ENCODE measurements at places on chromosomes 1 and 21.

- no peak for DNase-seq
Measured at GRCh38 chr1:2859219-2859880, 57.9 kb upstream of the TTC34 start.

GRCh38 chr1:91884459-91885212 lies 1.3 kb downstream of the TGFBR3 start:
- no peak for DNase-seq

DNA sequence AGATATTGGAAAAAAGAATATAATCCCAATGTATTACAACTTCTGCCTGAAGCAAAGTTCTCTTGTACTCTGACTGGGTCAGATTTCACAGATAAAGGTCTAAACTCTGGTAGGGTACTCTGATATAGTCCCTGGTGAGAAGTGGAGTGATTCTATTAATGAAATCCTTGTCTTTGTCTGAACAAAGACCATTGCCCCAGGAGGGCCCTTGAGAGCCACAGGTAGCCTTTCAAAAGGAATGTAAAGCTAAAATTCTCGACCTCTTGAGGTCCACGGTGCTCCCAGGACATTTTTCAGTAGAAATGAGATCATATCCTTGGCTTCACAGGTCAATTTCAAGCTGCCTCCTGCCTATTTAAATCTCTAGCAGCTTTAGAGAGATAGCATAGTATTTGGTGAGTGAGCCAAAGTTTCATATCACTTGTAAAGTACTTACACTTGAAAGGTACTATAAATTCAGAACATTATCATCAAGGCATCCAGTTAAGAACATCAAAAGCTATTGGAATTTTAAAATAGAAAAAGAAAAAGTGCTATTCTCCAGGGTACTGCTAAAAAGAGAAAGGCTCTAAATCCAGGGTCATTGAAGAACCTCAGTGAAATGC lies 10.1 kb downstream of the TNNI3K start:
- no peak for DNase-seq

DNA sequence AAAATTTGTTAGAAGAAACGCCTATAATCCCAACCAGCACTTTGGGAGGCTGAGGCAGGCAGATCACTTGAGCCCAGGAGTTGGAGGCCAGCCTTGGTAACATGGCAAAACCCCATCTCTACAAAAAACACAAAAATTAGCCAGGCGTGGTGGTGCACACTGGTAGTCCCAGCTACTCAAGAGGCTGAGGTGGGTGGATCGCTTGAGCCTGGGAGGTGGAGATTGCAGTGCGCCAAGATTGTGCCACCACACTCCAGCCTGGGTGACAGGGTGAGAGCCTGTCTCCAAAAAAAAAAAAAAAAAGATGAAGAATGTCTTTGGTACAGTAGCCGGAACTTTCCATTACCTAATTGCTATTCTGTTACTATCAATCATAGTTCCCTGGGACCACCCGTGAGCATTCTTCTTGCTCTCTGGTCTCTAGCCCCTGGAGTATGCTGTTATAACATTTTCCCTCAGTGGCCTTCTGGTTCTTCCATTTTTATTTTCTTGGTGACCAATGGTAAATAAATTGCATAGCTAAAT lies 43.4 kb downstream of the WASF2 start:
- no peak for DNase-seq

- DNase-seq = no peak
Measured at GRCh38 chr1:37741130-37741529, 23.8 kb downstream of the EPHA10 start.

GRCh38 chr1:201647094-201647493 lies 108.2 kb downstream of the NAV1 start:
- DNase-seq = no peak

GRCh38 chr1:210698661-210699060 lies 370.0 kb downstream of the HHAT start:
- DNase-seq = no peak

GRCh38 chr1:3551290-3551678 lies 60.0 kb downstream of the MEGF6 start:
- DNase-seq = no peak

GRCh38 chr1:37410815-37411214 lies 63.6 kb upstream of the ZC3H12A start:
- no peak for DNase-seq

- DNase-seq = no peak
Measured at GRCh38 chr1:81754424-81754823, 46.3 kb upstream of the ADGRL2 start.

DNA sequence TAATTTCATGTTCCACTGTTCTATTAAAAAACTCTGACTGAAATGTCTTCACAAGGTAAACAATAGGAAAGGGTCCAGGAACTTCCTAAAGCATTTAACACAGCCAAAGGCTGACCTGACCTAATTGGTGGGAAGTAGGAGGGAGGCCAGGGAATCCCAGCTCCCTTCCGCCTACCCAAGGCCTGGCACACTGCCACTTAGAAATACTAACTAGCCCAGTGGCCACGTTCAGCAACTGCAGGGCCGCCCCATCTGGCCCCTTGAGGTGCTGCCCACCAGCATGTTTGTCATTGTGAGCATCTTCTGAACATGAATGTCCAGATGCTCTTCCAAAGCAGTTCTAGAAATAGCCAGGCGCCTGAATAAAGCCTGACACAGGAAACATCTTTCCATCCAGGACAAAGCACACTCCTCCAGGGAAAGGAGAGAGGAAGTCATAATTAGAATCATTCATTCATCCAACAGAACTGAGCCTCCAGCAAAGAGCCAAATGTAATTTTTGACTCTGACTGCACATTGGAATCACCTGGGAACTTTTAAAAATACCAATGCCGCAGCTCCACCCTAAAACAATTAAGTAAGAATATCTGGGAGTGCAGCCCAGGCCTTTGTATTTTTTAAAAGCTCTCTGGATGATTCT lies 44.6 kb upstream of the BCL9 start:
- DNase-seq = peak; percentile 24

GRCh38 chr1:30184393-30185141 lies 538.8 kb downstream of the MATN1 start:
- DNase-seq = no peak

- no peak for DNase-seq
Measured at GRCh38 chr1:91683598-91683951, 182.9 kb downstream of the CDC7 start.

GRCh38 chr21:29808153-29808552 lies 131.6 kb downstream of the GRIK1 start:
- DNase-seq = no peak

GRCh38 chr21:38984982-38985567 lies 179.3 kb downstream of the ETS2 start:
- no peak for DNase-seq

DNA sequence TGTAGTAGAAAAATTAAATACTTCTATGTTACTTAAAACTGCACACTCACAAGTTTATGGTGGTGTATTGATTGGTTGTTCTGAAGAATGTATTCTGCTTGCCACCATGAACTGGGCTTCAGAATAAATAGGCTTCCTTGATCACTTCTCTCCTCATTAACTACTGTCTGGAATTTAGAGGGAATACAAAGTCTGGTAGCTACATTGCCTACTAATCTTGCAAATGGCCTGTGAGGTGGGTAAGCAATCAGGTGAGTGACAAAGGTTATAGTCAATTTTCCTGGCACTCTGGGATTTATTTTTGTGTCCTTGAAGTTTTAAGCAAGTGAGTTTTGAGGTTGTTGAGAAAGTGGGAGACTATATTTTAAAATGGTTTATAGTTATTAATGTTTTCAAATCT lies 101.8 kb downstream of the ROR1 start:
- no peak for DNase-seq

GRCh38 chr1:18429654-18430053 lies 51.1 kb upstream of the KLHDC7A start:
- no peak for DNase-seq

GRCh38 chr21:15282665-15283064 lies 217.9 kb upstream of the NRIP1 start:
- DNase-seq = no peak

DNA sequence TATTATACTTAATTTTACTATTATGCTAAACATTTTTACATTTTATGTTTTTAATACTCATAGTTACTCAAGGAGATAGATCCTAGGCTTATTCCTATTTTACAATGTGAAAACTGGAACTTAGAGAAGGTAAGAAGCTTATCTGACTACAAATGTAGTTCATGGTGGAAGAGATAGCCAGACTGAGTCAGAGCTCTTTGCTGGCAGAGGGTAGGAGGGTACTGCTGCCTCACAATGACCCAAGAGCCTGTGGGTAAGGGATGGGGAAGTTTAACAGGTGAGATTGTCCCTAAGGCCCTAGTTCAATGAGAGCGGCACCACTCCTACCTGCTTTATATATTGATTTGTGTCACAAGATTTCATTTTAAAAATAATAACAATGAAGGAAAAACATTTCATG lies 34.1 kb upstream of the NEK7 start:
- DNase-seq = no peak

DNA sequence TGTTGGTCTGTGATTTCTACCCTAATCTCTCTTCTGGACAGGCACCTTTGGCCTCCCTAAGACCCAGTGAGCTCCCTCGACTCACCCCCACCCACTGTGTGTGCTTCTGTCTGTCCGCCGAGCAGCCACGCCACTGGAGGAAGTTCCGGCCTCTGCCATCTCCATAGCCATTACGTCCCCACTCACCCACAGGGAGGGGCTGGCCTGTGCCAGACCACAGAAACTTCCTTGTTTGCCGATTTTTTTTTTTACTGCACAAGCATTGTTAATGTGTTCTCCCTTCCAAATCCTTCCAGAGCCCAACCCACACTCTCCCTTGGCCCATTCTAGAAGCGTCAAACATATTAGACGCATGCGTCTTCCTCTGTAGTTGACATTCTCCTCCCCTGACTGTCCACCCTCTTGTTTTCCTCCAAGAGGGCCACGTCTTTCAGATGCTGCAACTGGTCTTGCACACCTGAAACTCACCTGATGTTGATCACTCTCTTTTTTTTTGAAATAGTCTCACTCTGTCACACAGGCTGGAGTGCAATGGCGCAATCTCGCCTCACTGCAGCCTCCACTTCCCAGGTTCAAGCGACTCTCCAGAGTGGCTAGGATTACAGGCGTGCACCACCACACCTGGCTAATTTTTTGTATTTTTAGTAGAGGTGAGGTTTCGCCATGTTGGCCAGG lies 72.3 kb downstream of the EVA1C start:
- no peak for DNase-seq

DNA sequence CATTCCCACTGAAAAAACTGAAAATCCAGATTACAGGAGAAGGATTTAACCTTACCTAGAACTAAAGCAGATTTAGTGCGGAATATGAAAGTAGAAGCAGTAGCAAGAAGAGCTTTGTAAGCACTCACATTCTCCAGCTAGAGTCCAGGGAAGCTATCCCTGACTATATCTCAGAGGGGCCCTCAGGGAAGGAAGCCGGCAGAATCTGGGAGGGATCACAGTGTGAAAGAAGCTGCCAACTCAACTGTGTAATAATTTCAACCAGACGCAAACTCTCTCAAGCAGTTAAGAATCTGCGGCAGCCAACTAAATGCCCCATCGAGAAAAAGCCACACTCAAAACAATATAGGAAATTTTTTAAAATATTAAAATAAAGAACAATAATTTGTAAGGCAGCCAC lies 163.8 kb downstream of the EIF4G3 start:
- DNase-seq = no peak

Measured in glutamatergic neuron (in vitro differentiated cells).